ENCODE measurements at places on chromosomes 16 and 17.
A peak's percentile ranks its signal among the peaks of the same experiment; 100 is the strongest.

- DNase-seq, result peak; percentile 15
Observed at GRCh38 chr16:78395035-78395434, 295.6 kb downstream of the WWOX start.

DNA sequence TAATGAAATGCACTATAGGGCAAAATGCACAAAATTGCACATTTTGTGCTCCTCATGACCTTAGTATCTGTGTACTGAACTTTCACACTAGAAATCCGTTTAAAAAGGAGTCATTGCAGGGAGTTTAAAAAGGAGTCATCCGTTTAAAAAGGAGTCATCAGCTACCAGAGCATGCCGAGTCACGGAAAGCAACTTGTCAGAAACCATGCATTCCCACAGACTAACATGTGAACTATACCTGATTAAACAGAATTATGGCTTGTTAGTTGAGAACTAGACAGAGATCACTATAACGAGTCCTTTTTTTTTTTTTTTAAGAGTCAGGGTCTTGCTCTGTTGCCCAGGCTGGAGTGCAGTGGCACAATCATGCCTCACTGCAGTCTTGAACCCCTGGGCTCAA, 35.9 kb downstream of the SLC6A4 start:
- DNase-seq, result no peak

DNA sequence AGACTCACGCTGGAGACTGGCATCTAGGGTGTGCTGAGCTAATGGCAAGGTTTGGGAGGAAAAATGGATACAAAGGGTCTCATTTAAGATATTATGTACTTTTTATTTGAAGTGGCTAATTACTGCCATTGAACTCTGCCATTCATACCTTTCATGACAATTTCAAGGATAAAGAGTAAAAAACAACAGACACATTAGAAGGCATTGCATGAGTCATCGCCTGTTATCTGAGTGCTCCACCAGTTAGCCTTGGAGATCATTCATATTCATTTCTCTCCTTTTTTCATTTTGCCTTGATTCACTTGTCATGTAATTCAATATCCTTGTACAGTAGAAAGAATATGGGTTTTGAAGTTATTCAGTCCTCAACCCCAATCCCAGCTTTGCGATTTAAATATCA, 109.5 kb downstream of the CDH8 start:
- DNase-seq, result no peak

DNA sequence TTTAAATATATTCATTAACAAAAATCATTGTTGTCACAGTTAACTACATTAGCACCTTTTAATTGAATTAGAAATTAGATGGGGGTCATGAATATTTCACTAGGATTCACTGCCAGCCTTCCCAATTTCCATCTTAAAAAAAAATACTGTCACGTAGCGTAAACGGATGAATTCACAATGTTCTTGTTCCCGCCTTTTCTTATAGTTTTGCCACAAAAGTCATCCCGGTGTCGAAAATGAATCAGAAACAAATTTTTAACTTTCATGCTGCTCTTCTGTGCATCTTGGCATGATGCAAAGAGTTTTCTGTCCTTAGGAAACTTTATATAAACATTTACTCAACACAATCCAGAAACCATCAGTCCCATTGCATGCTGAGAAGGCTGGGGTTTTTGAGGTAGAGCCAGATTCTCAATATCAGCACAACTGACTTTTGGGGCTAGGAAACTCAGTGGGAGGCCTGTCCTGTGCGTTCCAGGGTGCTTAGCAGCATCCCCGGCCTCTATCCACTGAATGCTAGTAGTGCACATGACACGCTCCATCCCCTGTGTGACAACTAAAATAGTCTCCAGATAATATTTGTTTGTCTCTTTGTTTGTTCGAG, 252.9 kb upstream of the XYLT1 start:
- no peak for DNase-seq

- no peak for DNase-seq
Observed at GRCh38 chr17:69947027-69947759, 127.8 kb upstream of the KCNJ16 start.

- no peak for DNase-seq
Observed at GRCh38 chr17:57603546-57603945, 141.6 kb downstream of the CCDC182 start.

DNA sequence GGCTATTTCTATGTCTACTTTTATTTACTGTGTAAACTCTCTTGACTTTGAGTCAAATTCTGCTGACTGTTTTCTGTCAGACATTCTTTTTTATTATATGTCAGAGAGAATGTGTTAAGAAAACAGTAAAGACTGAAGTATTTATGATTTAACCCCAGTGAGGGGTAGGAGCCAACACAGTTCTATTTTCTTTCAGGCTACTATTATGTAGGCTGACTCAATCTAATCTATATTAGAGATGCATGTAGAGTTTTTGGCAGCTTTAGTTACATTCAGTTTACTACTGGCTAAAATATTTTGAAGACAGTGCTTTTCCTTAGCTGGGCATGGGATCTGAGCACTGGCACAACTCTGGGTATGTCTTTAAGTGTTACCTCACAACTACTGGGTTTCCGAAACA, 1108.0 kb downstream of the CDH11 start:
- no peak for DNase-seq
